ENCODE measurements at places on chromosomes 11 and 22. TPM values are rescaled to one million over a fixed set of nuclear protein-coding genes. Genes with fewer than 3 reads are reported as not detected.

MLC1 gene
- total RNA-seq, result 8.2 TPM

BTG4 gene
- not detected for total RNA-seq

MUC6 gene
- total RNA-seq, result not detected

EMID1 gene
- 12.6 TPM for total RNA-seq

Measured in hepatocyte (in vitro differentiated cells).